ENCODE measurements at places on chromosomes 4 and X. TPM values are rescaled to one million over a fixed set of nuclear protein-coding genes. Genes with fewer than 3 reads are reported as not detected.
A peak's percentile ranks its signal among the peaks of the same experiment; 100 is the strongest.

The USO1 gene
- 40.2 TPM for polyA plus RNA-seq

The RS1 gene
- not detected for polyA plus RNA-seq

DNA sequence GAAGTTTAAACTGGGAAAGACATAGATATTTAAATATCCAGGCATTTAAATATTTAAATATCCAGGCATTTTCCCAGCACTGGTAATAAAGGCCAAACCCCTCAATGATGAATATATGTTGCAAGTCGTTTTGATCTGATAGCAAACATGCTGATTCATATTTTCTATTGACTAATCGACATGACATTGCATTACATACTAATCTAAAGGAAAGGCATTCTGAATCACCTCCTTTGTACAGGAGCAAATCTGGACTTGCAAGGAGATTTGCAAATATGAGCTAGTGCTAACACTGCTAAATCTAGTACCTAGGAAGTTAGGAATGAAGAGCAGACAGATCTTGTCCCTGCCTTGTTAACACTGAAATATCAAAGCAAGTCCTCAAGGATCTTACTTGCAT lies 207.3 kb downstream of the SLC7A11 start:
- DNase-seq = no peak

GRCh38 chr4:40829586-40829985 lies 79.8 kb downstream of the NSUN7 start:
- DNase-seq = peak; percentile 26

GRCh38 chrX:31593353-31593752 lies 521.5 kb upstream of the FTHL17 start:
- no peak for DNase-seq

DNA sequence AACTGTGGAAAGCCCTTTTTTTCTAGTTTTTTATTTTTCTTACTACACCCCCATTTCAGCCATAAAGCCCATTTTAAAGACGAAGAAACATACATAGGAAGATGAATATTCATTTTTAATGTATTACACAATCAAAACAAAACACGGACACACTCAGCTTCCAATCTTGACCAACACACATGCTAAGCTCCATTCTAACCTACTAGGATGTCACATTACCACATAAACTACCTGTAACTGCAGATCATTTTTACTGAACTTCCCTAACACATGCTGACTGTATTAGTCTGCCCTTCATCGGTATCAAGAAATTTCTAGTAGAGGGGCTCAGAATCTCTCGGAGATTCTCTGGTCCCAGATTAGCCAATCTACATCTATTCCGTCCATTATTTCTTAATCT lies 1.8 kb downstream of the CCNI start:
- no peak for DNase-seq

Measured in pancreas (tissue), 10 donors.